ENCODE measurements at places on chromosomes 13 and 19. TPM values are rescaled to one million over a fixed set of nuclear protein-coding genes. Genes with fewer than 3 reads are reported as not detected.

GRCh38 chr19:49538643-49539042 is 10.8 kb downstream of the RCN3 start:
- DNase-seq = no peak

DNA sequence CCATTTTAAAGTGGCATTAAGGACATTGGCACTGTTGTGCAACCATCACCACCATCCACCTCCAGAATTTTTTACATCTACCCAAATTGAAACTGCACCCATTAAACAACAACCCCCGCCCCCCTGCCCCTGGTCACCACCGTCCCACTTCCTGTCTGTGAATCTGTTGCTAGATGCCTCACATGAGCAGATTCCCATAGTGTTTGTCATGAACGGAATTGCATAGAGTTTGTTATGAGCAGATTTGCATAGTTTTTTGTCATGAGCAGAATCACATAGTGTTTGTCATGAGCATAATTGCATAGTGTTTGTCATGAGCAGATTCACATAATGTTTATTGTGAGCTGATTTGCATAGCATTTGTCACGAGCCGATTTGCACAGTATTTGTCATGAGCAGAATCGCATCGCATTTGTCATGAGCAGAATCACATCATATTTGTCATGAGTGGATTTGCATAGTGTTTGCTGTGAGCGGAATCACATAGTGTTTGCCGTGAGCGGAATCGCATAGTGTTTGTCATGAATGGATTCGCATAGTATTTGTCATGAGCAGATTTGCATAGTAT is 54.0 kb upstream of the GTF3A start:
- peak; percentile 11 for DNase-seq

- DNase-seq = peak; percentile 9
Measured at GRCh38 chr19:44315883-44316282, 11.1 kb upstream of the ZNF235 start.

DNA sequence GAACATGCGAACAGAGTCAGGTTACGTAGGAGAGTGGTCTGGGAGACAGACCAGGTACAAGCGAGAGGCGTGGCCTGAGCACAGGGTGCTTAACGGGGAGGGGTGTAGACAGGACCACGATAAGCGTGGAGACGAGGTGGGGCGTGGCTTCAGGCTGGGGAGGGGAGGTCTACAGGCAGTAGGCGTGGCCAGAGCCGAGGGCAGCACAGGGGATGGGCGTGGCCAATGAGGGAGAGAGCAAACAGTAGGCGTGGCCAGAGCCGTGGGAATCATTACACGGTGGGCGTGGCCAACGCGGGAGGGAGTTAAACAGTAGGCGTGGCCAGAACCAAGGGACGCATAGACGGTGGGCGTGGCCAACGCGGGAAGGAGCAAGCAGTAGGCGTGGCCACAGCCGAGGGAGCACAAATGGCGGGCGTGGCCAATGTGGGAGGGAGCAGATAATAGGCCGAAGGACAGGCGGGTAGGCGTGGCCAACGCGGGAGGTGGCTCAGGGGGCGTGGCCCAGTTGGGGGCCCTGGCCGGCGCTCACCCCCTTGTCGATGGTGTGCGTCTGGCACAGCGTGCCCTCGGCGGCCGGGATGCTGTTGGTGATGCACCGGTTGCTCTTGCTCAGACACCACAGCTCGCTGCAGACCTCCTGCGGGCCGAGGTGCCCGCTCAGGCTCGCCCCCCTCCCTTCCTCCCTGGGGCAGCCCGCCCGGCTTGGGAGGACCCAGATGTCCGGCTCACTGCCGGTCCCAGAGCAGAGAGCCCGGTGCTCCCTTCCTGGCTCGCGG is 15.2 kb upstream of the MYO1F start:
- DNase-seq = peak; percentile 88

RFPL4A gene
- not detected for total RNA-seq

FFAR3 gene
- total RNA-seq = not detected

GRCh38 chr13:41577436-41577835 is 120.1 kb downstream of the RGCC start:
- DNase-seq = no peak

GRCh38 chr13:21898459-21898858 is 227.6 kb downstream of the FGF9 start:
- no peak for DNase-seq

DNA sequence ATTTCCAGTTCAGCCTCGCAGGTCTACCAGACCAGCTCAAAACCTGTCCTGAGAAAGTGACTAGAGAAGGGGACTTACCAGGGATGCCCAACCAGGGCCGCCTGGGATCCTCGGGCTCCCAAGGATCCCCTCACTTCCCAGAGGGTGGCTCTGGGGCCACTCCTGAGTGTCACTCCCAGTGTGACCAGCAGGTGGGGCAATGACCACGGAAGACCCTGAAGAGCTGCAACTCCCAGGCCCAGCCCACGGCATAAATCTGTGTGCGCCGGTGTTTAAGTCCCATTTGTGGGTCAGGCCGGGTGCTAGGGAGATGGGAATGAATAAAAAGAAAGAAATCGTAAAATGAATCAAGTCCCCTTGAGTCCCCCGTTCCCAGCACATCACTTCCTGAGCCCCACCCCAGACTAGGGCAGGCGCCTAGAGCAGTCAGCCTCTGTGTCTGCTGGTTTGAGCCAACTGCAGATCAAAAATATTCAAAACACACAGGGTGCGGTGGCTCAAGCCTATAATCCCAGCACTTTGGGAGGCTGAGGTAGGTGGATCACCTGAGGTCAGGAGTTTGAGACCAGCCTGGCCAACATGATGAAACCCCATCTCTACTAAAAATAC is 10.7 kb downstream of the PTGIR start:
- DNase-seq = peak; percentile 69

DNA sequence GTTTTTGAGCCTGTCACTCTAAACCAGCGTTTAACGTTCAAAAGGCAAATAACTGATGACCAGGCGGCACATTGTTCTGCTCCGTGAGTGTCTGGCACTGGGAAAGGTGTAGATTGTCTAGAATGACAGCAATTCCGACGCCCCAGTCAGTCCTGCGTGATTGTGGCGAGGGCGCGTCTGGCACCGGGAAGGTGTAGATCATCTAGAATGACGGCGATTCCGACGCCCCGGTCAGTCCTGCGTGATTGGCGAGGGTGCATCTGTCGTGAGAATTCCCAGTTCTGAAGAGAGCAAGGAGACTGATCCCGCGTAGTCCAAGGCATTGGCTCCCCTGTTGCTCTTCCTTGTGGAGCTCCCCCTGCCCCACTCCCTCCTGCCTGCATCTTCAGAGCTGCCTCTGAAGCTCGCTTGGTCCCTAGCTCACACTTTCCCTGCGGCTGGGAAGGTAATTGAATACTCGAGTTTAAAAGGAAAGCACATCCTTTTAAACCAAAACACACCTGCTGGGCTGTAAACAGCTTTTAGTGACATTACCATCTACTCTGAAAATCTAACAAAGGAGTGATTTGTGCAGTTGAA is 26.1 kb upstream of the NDUFS7 start:
- no peak for DNase-seq

ZNF808 gene
- 13.3 TPM for total RNA-seq

DNA sequence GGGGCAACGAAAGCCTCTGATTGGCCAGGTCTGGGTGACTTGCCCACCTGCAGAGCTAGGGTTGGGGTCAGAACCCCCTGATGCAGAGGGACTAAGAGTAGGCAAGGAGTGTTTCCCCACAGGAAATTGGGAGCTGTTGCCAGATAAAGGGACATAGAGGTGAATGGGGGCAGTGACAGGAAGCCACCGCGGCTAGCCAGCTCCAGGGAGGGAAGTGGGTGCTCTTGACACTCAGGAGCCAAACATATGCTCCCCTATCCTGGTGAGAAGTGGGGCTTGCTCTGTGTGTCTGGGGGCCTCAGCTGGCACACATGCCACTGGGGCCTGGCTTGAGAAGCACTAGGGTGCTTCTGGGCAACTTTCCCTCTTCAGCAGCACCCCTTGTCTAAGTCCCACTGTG is 26.0 kb downstream of the WDR88 start:
- DNase-seq = no peak

GRCh38 chr13:26184791-26185250 is 37.3 kb downstream of the RNF6 start:
- DNase-seq = peak; percentile 65

B3GNT8 gene
- total RNA-seq = not detected

DNA sequence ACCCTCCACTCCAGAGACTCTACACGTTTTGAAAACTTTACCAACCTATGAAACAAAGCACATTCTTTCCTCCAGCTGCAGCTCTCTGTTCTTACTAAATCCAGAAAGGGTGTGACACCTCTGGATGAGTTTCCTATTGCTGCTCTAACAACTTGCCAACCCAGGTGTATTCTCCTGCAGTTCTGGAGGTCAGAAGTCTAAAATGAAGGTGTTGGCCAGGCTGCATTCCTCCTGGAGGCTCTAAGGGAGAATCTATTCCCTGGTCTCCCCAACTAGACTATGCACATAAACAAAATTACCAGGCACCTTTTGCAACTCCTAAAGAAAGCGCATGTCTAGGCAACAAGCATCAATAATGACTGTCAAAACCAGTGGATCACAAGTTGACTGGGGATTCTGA is 128.8 kb downstream of the NUFIP1 start:
- no peak for DNase-seq

- DNase-seq = no peak
Measured at GRCh38 chr13:72692884-72693514, 34.4 kb downstream of the MZT1 start.

ZNF540 gene
- not detected for total RNA-seq

DNA sequence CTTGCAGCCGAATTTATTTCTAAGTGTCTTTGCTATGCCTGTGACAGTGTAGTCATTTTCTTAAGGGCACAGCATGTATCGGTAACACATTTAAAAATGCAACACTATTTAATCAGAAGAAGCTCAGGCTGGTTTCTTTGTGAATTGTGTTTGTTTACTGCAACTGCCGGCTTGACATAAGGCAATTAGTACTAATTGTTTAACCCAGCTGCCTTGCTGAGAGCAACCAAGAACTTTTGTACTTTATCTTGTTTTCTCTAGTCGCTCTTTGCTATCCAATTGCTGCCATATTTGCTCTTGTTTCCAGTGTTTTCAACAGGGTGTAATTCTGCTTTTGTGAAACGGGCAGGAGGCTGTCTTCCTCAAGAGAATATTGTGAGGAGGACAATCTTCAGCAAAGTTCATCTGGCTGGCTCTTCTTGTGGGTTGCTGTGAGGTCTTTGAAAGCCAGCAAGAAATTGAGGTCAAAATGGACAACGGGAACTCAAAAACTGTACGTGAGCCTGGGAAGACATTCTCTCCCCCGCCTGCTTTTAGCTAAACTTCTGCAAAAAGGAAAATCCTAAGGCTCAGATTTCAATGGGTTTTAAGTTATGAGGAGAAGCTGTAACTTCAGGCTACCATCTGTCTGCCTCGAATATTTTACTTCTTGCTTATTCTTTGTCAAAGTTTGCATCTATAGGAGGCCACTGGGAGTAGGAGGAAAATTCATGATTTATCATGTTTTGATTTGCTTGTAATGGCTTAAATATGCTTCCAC is 75.8 kb upstream of the TSHZ3 start:
- no peak for DNase-seq

GRCh38 chr19:11481534-11482383 is 913 bp upstream of the ELAVL3 start:
- peak; percentile 73 for DNase-seq

DNA sequence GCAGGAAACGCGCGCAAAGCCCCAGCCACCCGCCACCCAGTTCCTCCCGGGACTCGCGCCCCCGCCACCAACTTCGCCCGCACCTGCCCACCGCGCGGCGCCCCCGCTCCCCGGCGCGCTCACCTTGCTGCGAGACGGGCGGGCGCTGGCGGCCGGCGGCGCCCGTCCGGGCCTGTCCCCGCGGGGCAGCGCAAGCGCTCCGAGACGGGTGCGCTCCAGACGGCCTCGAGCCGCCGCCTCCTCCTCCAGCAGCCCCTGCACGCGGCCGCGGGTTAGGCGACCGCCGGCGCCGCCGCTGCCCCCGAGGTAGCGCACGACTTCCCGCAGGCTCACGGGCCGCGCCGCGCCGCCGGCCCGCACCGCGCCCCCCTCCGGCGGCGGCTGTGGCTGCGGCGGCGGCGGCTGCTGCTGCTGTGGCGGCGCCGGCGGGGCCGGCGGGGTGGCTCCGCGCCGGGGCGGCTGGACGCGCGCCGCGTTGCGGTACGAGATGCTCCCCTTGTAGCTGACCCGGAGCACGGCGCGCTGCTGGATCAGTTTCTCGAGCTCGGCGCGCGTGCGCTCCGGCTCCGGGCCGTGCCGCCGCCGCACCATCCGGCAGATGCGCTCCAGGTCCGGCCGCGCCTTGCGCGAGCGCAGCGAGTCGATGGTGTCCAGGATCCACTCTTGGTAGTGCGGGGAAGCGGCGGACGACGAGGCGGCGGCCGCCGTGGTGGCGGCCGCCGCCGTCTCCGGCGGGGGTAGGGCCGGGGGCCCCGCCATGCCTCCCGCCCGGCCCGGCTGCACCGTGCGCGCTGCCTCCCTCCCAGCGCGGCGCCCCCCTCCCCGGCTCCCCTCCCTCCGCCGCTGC is 666 bp downstream of the SAMD1 start:
- peak; percentile 59 for DNase-seq

GRCh38 chr13:90402613-90403012 is 944.9 kb upstream of the MIR17HG start:
- DNase-seq = no peak

DNA sequence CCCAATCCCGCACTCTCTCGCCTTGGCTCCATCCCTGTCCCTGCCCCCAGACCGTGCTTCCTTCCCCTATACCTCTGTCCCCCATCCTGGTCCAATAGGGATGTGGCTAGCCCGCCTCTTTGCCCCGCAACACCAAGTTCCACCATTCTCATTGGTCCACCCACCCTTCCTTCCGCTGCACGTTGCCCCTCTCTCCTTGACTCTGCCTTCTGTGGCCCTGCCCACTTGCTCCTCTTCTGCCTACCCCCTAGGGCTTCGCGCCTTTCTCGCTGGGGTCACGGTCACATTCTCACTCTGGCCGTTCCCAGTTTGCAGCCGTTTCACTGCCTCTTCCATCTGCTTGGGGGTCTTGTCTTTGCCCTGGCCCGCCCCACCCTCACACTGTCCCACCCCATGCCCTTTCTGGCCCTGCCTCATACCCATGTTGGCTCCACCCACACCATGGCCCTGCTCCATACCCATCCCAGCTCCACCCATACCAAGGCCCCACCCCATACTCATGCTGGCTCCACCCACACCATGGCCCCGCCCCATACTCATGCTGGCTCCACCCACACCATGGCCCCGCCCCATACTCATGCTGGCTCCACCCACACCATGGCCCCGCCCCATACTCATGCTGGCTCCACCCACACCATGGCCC is 4.5 kb upstream of the ARHGAP45 start:
- DNase-seq = no peak

GRCh38 chr19:4694211-4694987 is 24.3 kb upstream of the MYDGF start:
- peak; percentile 99 for DNase-seq

GRCh38 chr13:92537471-92537870 is 689.1 kb upstream of the GPC6 start:
- no peak for DNase-seq

NAPSA gene
- 0.12 TPM for total RNA-seq

DNA sequence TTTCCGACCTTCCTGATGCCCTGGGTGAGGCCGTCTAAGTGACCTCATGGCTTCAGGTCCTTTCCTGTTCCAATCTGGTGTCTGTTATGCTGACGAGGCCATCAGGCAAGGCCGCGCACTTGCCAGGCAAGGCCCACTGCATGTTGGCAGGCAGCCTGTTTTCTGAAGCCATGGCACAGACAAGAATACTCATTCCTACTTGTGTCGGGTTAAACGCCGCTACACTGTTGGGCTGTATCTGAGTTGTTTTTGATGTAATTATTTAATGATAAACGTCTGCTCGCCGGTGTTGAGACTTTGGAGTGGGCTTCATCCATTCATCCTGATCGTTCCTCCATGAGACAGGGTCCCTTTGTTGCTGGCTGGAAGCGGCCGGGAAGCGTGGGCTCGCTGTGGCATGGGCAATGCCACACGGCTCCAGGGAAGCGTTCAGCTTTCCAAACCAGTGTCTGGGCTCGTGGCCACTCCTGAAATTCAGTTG is 92.1 kb downstream of the ATP11A start:
- no peak for DNase-seq
